ENCODE measurements at places on chromosomes 16 and 17. TPM values are rescaled to one million over a fixed set of nuclear protein-coding genes. Genes with fewer than 3 reads are reported as not detected.

The SKAP1 gene
- total RNA-seq = 25.3 TPM

The TBX4 gene
- not detected for total RNA-seq

The SEPTIN12 gene
- not detected for total RNA-seq

The PRAC1 gene
- total RNA-seq = not detected

The TP53I13 gene
- total RNA-seq = 71.2 TPM

The KCNH4 gene
- total RNA-seq = 0.80 TPM

The LRRC46 gene
- total RNA-seq = 1.9 TPM

The KRTAP9-8 gene
- total RNA-seq = not detected

The CNTNAP1 gene
- 21.3 TPM for total RNA-seq

The IL17C gene
- 0.69 TPM for total RNA-seq

GRCh38 chr17:75059369-75060345, 12.6 kb downstream of the KCTD2 start:
- no peaks in the 10 kb centered on the region for H3K4me1 ChIP-seq
- DNase-seq = no peak
- no peak overlapping the region for H3K4me3 ChIP-seq
- peaks cover 66% of the 10 kb centered on the region for H3K36me3 ChIP-seq

DNA sequence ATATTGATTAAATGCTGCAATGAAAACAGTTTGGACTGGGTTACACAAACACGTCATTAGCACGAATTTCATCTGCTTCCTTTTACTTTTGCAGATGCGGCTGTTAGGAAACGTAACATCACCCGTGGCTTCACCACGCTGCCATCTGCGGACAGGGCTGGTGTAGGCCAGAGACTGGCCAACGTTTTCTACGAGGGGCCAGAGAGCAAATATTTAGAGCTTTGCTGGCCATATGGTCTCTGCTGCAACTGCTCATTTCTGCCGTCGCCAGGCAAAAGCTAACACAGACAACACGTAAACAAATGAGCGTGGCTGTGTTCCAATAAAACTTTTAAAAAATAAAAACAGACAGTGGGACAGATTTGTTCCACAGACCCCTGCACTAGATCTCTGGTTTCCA, 96.6 kb downstream of the ENGASE start:
- no peak overlapping the region for H3K27ac ChIP-seq
- no peaks in the 10 kb centered on the region for H3K4me1 ChIP-seq
- DNase-seq = no peak

GRCh38 chr17:18004884-18005305, 32.2 kb downstream of the DRC3 start:
- no peaks in the 10 kb centered on the region for H3K27me3 ChIP-seq
- no peak overlapping the region for H3K27ac ChIP-seq
- H3K4me3 ChIP-seq = no peak overlapping the region
- peaks cover 34% of the 10 kb centered on the region for H3K36me3 ChIP-seq

DNA sequence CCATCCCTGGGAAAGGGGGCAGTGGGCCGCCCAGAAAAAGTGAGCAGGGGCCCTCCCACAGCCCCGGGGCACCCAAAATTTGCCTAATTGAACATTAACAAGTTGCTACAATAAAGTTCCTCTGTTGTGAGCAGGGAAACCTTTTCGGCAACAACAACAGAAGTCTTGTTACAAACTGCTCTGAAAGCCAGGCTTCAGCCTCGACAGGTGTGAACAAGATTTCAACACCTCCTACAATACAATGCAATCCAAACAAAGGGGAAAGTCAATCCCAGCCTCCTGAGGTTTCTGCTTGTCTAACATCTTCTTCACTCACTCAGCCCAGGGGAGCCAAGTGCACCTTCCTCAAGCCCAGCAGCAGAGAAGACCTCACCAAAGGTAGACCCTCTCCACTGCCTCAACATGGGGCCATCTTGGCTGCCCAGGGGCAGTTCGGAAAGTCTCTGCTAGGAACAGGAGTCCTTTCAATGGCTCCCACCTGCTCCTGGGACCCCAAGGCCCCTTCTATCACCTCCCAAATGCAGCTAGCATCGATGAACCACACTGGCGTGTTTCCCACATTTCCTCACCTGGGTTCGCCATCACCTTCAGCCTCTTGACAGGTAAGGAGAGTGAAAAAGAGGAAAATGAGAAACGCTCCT, 19.1 kb downstream of the ZFHX3 start:
- H3K27ac ChIP-seq = no peak overlapping the region
- peaks cover 19% of the 10 kb centered on the region for H3K4me1 ChIP-seq
- H3K4me3 ChIP-seq = no peak overlapping the region
- peaks cover 11% of the 10 kb centered on the region for H3K27me3 ChIP-seq
- no peak for DNase-seq

- H3K4me1 ChIP-seq = no peaks in the 10 kb centered on the region
- no peaks in the 10 kb centered on the region for H3K27me3 ChIP-seq
- no peak for DNase-seq
These were observed 239.4 kb upstream of the CPHXL start for GRCh38 chr16:75965504-75966374.

DNA sequence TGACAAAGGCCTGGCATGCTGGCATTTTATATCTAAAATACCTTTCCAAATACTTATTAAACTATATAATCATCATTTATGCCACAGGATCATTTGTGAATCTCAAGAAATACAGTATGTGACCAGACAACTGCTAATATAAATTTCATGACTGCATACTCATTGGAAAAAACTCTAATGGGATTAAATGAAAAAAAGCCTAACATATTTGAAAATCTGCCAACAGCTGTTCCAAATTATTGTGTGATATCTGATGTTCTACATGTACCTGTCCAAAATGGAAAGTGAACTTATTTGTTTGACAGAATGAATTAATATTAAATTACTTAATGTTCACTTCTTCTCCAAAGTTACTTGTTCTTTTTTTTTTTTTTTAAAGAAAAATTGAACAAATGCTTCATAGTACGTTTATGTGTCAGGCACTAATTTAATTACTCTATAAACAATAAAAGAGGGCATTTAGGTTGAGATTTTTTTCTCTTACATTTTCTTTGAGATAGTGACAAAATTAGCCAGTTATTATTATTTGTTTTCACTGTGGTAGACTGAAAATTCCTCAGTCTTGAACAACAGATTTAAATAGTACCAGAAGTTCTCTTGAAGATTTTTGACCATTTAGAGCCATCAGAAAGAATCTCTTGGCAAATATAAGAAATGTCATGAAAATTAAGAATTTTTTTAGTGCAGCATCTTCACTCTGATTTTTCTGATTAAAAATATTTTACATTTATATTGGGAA, 114.0 kb downstream of the FTO start:
- H3K36me3 ChIP-seq = peaks cover 34% of the 10 kb centered on the region
- no peak overlapping the region for H3K27ac ChIP-seq
- peaks cover 25% of the 10 kb centered on the region for H3K4me1 ChIP-seq
- no peaks in the 10 kb centered on the region for H3K27me3 ChIP-seq
- DNase-seq = no peak
- no peak overlapping the region for H3K4me3 ChIP-seq

DNA sequence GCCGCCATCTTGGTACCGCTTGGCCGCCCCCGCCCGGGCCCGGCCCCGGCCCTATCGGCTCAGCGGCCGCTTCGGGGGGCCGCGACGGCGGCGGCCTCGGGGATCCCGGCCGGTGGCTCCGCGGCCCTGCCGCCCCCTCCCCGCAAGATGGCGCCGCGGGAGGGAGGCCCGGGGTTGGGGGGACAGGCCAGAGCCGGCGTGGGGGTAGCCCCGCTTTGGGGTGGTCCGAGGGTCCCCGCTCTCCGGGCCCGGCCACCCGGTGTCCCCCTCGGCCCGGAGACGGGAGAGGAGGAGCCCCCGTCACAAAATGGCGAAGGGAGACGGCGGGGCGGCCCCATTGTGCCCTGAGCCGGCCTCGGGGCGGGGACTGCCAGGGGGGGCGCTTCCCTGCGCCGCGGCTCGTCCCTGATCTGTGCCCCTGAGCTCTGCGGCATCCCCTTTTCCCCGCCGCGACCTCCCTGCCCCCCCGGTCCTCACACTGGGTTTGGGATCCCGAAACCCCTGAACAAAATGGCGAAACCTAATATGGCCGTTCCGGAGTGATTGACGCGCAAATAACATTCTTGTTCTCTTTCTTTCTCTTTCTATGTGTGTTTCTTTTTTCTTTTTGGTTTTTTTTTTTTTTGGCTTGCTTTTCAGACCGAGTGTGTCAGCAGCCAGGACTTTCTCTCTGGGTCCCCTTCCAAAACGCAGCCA, 986 bp downstream of the HAPSTR1 start:
- H3K4me3 ChIP-seq = peak overlapping the region; percentile 99
- peaks cover 38% of the 10 kb centered on the region for H3K36me3 ChIP-seq
- peaks cover 58% of the 10 kb centered on the region for H3K4me1 ChIP-seq

DNA sequence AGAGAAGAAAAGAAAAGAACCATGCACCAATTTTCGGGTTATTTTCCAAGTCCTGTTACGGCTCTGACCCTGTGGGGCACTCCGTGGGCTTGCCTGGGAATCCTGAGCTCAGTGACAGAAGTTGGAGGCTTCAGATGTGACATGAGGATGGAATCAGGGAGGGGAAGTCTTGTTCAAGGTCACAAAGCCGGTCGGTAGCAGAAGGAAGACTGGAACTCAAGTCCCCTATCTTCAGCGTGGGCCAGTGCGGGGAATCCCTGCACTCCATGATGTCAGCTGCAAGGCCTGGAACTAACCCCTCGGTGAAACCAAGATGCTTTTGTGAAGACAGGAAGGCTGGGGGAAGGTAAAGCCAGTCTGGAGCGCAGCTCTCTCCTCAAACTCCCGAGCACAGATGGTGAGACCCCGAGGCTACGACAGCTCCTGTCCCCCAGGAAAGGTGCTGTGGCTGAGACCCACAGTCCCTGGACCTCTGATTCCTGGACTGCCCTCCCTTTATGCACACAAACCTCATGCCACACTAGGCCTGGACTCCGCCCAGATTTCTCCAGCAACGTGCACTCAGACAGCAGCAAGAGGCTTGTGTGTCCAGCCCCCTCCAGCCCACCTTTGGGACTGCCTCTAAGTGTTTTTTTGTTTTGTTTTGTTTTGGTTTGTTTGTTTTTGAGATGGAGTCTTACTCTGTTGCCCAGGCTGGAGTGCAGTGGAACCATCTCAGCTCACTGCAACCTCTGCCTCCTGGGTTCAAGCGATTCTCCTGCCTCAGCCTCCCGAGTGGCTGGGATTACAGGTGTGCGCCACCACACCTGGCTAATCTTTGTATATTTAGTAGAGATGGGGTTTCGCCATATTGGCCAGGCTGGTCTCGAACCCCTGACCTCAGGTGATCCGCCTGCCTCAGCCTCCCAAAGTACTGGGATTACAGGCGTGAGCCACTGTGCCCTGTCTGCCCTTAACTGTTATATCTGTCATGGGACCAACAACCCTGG, 5.5 kb upstream of the IL27 start:
- H3K27me3 ChIP-seq = no peaks in the 10 kb centered on the region
- no peaks in the 10 kb centered on the region for H3K36me3 ChIP-seq
- peaks cover 16% of the 10 kb centered on the region for H3K4me1 ChIP-seq
- no peak overlapping the region for H3K4me3 ChIP-seq
- no peak for DNase-seq
- H3K27ac ChIP-seq = peak overlapping the region; percentile 33

DNA sequence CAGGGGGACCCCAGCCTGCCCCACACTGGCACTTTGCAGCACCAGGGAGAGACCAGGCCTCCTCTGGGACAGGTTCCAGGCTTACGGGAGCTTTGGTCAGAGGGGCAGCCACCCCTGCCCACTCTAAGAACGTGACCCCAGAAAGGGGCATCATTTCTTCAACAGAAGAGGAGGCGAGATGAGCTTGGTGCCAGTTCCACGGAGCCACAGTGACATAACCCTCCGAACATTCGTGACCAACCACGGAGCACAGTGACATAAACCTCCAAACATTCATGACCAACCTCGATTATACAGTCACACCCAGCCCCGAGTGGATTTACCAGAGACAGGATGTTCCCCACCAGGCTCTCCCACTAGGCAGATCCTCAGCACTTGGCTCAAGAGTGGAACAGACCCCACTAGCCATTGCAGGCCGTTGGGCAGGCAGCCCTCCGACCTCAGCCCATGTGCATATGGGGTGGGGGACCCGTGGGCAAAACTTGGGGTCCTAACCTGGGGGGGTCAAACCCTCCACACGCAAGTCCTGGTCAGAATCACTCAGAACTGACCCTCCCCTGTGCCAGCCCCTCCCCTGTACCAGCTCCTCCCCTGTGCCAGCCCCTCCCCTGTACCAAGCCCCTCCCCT, 112.9 kb downstream of the METRNL start:
- no peak overlapping the region for H3K4me3 ChIP-seq
- DNase-seq = no peak
- no peaks in the 10 kb centered on the region for H3K36me3 ChIP-seq
- H3K27me3 ChIP-seq = no peaks in the 10 kb centered on the region
- no peak overlapping the region for H3K27ac ChIP-seq

DNA sequence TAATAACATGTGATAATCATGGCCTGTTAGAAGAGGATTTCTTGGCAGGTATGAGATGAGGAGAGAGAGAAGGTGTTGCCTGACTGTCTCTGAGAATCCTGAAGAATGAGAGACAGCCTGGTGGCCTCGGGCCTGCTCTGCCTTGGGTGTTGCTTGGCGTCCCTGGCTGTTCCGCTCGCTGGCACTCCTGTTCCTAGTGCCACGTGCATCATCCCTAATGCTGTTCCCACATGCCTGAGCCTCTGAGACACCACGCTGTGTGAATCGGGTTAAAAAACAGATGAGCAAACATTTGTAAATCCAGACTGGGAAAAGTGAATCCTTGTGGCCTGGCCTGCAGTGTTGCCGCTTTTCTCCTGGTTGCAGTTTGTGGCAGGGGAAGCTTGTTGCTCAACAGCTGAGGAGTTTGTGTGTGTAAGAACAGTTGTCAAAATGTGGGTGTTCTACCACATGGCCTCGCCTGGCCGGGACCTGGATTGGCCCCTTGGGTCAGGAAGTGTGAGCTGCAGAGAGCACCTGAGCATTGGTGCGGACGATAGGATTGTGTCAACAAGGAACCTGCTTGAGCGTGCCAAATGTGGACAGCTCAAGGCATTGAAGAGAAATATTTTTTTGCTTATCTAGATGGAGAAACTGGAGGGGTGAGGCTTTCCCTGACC, 22.0 kb downstream of the UBN1 start:
- no peak overlapping the region for H3K4me3 ChIP-seq
- no peak overlapping the region for H3K27ac ChIP-seq
- no peaks in the 10 kb centered on the region for H3K4me1 ChIP-seq
- DNase-seq = no peak
- H3K27me3 ChIP-seq = no peaks in the 10 kb centered on the region
- H3K36me3 ChIP-seq = peaks cover 77% of the 10 kb centered on the region

GRCh38 chr17:67125417-67125816, 81.1 kb downstream of the CACNG1 start:
- peaks cover 3% of the 10 kb centered on the region for H3K4me1 ChIP-seq
- no peak overlapping the region for H3K27ac ChIP-seq
- H3K36me3 ChIP-seq = peaks cover 55% of the 10 kb centered on the region

GRCh38 chr16:49699841-49700175, 156.1 kb downstream of the ZNF423 start:
- H3K36me3 ChIP-seq = no peaks in the 10 kb centered on the region
- no peaks in the 10 kb centered on the region for H3K4me1 ChIP-seq
- no peak overlapping the region for H3K27ac ChIP-seq
- DNase-seq = no peak
- H3K4me3 ChIP-seq = no peak overlapping the region
